ENCODE measurements at places on chromosomes 1 and 21.

GRCh38 chr1:67874501-67875111 lies 41.3 kb upstream of the GNG12 start:
- no peak for DNase-seq

DNA sequence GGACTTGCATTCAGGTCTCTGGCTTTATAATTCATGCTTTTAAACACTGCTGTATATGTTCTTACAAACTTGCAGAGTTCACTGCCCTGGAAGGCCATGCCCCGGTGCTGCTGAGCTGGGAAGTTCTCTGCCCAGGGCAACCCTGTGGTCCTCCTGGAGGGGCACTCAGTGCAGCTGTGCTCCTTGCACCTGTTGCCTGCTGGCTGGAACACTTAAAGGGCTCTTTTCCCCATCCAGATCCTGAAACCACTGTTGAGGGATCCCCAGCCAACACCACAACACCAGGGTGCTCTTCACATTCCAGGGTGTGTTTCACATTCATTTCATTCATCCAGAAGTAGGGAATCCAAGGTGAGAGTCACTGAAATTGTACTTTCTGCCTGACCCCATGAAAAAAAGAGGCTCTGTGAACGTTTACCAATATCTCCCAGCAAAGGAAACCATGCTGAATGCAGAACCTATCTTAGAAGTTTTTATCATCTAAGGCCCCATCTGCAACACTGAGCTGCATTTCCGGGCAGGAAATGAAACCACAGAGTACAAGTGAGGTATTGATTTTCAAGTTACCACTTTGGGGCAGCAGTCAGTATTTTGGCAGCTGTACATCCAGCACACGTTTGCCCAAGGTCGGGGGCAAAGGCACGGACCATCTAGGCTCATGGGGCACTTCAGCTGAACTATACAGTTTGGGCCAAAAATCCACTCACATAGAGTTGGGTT lies 16.4 kb upstream of the KIAA0040 start:
- DNase-seq = no peak

- DNase-seq = no peak
Observed at GRCh38 chr1:180698580-180698979, 66.8 kb downstream of the XPR1 start.

- no peak for DNase-seq
Observed at GRCh38 chr1:154553056-154554030, 5.1 kb downstream of the UBE2Q1 start.

GRCh38 chr1:30253807-30254440 lies 469.5 kb downstream of the MATN1 start:
- peak; percentile 84 for DNase-seq

DNA sequence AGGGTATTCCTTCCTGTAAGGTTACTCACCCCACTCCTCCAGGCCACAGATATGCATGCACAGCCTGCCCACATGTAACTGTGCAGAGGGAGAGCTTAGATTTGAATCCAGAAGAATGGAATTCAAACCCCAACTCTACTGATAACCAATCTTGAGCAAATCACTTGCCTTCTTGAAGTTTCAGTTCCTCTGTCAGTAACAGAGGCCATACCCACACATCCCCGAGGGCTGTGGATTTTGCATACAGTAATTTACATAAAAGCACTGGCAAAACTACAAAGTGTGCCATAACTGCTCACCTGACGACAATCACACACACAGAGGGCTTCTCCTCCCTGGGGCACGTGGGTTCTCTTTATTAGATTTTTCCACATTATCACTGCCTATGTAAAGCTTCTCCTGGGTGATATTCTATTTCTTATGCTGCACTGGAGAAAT lies 18.6 kb downstream of the CD247 start:
- no peak for DNase-seq

GRCh38 chr1:60974524-60975372 lies 107.6 kb upstream of the NFIA start:
- no peak for DNase-seq

DNA sequence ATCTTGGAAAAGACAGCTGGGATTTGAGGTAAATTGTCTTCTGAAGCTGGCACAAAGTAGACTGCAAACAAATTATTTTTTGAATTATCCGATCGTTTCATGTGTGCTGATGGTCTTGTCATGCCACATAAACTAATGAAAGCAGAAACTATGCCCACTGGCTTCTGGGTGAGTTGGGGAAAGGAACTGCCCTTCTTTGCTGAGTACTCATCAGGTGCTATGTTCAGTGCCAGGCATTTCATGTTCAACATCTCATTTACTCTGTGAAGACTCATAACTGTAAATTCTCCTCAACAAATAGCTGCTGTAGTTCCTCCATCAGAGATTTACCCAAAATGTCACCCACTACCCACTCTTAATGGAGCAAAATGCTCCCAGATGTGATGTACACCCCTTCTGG lies 1.2 kb downstream of the TRIT1 start:
- no peak for DNase-seq

DNA sequence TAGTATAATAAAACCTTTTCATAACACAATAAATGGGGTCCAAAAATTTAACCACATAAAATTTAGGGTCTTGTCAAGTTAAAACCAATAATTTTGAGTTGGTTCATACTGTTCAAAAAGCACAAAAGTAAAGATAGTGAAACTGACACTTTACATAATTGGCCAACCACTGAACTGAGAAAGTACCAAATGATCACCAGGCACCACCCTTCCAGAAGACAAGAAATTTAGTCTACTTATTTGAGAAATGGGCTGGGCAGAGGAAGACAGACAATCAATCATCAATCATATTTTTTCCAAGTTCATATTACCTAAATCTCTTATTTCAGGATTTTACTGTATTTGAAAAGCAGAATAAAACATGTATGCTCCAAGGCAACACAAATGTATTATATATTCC lies 6.5 kb upstream of the GOLPH3L start:
- no peak for DNase-seq

GRCh38 chr1:29686012-29686930 lies 449.9 kb downstream of the PTPRU start:
- peak; percentile 36 for DNase-seq

Measured in endodermal cell (in vitro differentiated cells).